Activated naive CD4-positive, alpha-beta T cell (primary cell): ENCODE measurements at places on chromosomes 2 and 18.

- no peak for DNase-seq
Observed at GRCh38 chr2:47888581-47889280, 17.6 kb downstream of the FBXO11 start.

GRCh38 chr2:203708846-203709396, 2.5 kb downstream of the CD28 start:
- DNase-seq = no peak

- DNase-seq = peak; percentile 85
Observed at GRCh38 chr2:237085248-237086221, at the start of gene COPS8. TSS of gene COPS8 (plus strand) at chr2:237085889. CDS start at chr2:237085965, 76 bp downstream.

DNA sequence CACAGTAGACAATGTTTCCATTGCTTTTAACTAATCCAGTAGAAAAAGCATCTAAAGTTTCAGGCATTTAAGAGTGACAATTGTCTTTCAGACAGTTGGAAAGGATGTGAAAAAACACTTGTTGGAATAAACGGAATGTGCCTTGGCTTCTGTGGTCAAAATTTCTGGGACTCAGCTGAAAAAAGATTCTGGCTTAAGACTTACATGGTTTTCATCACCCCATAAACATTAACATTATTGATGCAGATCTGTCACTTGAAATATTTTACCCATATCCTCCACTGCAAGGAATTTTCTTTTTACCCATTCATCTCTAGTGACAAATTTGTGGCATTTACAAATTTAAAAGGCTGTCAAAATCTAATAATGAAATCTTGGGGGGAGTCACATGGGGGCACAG, 166.0 kb downstream of the SRBD1 start:
- no peak for DNase-seq

DNA sequence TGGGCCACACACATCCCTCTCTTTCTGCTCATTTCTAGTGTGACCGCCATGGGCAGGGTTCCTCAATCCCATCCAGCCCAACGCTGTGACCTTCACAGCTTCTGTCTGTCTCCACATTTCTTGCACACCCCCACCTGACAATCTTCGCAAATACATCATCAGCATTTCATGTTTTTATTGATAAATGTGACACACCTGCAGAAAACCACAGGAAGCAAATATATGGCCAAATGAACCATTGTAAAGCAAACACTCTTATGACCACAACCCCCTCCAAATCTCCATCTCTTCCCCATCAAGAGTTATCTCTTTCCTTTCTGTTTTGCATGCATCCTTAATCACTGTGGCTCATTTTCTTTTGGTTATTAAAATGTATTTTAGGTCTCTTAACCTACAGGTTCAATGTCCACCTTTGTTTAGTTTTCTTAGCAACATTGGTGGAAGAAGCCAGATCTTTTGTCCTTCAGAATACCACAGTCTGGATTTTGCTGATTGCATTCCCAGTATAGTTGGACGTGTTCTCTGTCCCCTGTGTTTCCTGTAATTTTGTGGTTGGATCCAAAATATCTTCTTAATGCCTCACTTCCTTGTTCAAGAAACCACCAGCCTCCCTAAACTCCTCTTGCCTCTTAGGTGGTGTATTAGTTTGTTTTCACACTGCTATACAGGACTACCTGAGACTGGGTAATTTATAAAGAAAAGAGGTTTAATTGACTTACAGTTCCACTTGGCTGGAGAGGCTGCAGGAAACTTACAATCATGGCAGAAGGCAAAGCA, 9.8 kb upstream of the NCK2 start:
- no peak for DNase-seq

DNA sequence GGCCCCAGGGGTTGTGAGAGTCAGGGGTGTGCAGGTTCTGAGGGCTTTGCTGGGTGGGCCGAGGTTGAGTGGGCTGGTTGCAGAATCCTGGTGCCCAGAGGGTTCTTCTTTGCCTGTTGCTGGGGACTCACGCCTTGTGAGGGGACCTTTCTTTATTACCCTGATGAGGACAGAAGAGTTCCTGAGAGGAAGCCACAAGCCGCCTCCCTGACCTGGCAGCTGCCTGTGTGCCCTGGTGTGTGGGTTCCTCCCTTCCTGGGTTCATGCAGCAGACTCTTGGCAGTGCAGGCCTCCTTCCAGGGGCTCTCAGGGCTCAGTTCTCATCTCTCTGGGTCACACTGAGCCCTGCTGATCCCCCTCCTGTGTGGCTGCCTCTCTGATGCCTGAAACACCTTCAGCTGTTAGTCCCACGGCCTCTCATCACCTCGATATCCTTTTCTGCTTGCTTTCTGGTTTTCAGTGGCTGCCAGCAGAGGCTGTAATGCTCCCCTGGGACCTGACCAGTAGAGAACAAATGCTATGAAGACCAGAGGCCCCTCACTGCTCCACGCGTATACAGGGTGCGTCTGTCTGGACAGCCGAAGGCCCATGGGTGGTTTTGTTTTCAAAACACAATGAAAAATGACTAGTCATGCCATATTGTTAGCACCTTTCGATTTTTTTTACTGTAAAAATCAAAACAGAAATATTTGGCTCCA, 191.3 kb downstream of the AGAP1 start:
- no peak for DNase-seq

DNA sequence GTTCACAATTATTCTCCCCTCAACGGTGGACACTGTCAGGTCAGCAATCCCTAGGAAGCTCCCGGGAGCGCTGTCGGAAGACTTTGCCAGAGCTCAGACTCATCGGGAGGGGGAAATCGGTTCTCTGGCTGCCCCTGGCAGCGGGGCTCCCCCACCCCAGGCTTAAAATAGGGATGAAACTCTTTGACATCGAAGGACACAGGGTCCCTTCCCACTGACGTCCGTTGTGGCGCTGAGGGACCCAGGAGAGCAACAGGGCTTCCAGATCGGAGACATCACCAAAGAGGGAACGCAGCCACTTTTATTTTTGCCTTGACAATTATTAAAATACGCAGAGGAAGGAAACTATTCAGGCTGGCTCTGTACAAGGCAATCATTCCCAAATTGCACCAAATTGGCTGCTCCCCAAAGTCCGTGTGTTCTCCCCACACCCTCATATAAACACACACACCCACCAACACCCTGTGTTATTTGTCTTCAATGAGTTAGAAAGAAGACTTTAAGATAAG, 249.0 kb downstream of the CDH20 start:
- no peak for DNase-seq

DNA sequence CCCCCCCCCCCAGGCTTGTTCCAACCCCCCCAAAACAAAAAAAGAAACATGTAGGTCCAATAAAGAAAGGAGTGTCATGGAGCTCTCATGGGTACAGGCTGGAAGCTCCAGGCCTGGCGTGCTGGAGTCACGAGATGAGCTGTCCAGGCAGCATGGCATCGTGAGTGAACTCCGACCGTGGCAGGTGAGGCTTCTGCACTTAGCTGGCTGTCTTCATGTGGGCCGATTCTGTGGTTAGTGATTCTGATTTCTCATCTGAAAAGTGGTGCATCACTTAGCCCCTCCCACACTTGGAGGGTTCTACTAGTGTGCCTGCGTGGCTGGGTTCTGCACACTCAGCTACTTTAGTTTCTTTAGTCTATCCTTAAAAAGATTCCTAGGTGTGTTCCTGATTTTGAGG, 126.4 kb upstream of the MGAT5 start:
- DNase-seq = peak; percentile 12

- no peak for DNase-seq
Observed at GRCh38 chr2:73232403-73233153, 461 bp downstream of the PRADC1 start.

DNA sequence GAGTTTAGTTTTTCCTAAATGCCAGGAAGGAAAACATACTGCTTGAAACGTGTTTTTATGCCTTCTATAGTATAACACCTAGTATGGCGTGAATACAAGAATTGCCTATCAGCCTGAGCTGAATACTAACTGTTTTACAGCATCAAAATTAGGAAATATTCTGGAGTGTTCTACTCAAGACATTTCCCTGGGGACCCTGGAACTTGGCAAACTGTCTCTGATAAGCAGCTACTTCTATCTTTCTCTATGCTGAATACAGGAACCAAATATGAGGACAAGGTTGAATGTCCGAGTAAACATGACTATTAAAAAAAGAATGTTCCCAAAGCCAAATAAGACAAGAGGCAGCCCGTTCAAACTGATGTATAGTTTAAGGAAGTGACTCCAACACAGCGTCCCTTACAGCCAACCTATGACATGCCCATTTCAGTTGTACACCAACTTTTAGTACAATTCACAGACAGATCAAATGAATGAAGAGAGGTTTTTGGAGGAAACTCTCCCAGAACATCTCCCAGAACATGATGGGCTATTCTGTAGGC, 951.3 kb upstream of the ACVR2A start:
- no peak for DNase-seq

GRCh38 chr2:134669731-134670669, 48.8 kb downstream of the TMEM163 start:
- no peak for DNase-seq

- no peak for DNase-seq
Observed at GRCh38 chr2:200199576-200200263, 106.8 kb upstream of the SPATS2L start.

GRCh38 chr2:215843579-215843978, 169.8 kb downstream of the MREG start:
- no peak for DNase-seq

GRCh38 chr2:7945026-7945425, 736.8 kb upstream of the ID2 start:
- DNase-seq = no peak

DNA sequence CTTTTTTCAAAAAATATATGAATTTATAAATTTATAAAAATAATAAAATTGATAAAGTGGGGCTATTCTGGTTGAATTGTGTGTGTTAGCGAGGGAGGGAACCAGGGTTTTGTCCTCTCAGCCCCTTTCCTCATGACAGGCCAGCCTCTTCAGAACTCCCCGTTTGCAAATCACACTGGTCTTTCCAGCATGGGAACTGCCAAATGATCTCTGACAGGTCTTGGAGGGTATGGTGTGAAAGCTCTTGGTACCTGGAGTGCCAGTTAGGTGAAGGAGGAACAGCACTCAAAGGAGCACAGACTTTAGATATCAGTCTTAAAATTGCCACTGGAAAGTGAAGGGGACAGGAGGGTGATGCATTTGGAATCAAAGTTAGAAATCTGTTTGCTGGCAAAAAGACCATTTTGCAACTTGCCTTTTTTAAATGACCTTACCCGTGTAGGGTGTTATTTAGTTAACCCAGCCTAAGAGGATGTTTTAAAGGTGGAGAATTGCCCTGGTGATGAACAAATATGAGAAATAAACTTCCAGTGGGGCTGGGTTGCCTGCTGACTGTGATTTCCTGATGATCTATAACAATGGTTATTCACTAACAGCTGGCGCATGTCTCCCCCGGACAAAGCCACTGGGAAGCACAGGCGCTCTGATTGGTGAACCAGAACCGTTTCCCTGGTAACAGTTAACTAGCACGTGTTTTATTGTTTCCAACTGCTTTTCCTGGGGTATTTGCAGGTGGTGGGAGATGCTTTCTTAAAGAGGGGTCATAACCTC, 85.3 kb upstream of the EFEMP1 start:
- DNase-seq = no peak

DNA sequence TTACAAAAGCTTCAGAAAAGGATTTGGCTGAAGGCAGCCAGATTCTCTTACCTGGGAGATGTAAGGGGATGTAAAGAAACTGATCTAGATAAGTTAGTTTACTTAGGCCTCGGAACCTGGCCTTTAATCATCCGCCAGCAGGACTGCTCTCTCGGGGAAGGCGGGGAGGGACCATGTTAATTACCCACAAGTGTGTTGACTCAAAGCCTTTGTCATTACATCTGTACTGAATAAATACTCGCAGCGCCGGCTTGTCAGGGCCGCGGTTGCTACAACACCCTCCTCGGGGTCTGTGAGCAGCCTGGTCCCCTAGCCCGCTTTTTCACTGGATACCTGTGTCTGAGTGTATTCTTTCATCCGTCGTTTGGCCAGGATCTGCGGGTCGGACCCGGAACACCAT, 6.7 kb downstream of the CHMP3 start:
- DNase-seq = no peak

DNA sequence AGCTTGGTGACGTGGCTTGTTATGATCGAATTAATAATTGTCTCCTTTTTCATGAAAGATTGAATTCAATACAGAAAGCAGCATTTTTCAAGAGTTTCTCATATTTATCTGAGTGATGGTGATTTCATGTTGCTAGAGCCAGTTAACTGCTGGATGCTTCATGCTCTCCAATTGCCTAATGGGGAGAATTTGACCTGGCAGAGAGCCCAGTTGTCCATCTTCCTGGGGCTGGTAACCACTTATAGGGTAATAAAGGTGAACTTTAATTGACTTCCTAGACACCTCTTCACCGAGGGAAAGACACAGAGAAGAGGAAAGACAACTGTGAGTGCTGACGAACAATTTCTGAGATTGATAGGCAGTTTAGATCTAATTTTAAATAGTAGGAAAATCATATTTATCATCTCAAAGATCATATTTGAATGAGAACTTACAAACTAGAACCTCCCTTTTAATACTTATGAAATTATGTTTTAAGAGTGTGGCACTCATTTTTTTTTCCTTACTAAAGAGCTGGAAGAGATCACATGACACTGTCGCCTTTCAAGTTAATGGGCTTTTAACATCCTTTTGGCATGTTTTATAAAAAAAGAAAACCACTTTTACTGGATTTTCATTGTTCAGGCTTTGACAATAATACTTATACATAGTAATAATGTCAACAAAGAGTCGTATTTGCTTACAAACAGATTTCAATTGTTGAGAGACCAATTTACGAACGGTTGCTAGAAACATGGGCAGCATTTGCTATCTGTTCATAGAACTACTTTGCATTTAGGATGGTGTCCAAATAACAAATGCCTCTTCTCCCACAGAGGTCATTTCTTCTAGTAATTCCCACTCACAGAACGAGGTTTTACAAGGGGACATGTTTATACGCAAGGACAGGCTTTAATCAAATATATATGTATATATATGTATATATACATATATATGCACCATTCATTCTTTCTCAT, 153.3 kb downstream of the RAPGEF4 start:
- no peak for DNase-seq

- no peak for DNase-seq
Observed at GRCh38 chr2:53694096-53694771, 73.4 kb upstream of the CHAC2 start.

DNA sequence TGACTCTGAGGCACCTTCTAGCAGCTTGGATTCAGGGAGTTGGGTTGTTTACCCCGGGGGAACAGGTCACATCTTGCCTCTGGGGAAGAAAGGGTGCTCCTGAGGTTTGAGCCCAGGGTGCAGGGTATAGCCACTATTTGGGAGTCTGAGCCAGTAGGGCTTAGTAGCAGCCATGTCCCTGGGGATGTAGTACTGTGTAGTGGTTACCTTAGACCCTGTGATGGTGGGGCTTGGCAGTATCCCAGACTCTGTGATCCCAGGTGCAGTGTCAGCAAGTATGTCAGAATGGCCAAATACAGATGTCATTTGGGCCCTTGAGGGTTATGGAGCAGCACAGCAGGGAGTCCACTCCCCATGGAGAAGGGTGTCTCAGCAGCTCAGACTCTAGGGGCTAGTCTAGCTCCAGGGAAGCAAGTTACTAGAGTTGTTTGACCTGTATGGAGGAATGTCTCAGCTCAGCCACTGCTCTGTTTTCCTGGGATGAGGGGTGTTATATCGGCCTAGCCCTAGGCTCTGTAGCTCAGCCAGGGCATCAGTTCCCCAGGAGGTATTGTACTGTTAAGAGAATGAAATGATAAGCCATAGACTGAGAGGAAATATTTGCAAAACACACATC, 151.3 kb downstream of the UBR3 start:
- no peak for DNase-seq
